ENCODE measurements at places on chromosomes 11 and 22. TPM values are rescaled to one million over a fixed set of nuclear protein-coding genes. Genes with fewer than 3 reads are reported as not detected.

Gene TENM4
- total RNA-seq = 112 TPM

Gene GLB1L2
- total RNA-seq = 1.1 TPM

- no peak for DNase-seq
Observed at GRCh38 chr11:115123641-115124040, 380.6 kb downstream of the CADM1 start.

- peak; percentile 19 for DNase-seq
Observed at GRCh38 chr11:130448416-130449309, at the start of gene ADAMTS15. Gene ADAMTS15, plus strand, starts transcription at chr11:130448645. Its CDS starts 329 bp downstream, at chr11:130448974.

All from occipital lobe (tissue), 3 donors.